ENCODE measurements at places on chromosomes 5 and 9.

- no peak for DNase-seq
Observed at GRCh38 chr5:1255081-1255561, 29.9 kb downstream of the SLC6A18 start.

- no peak for DNase-seq
Observed at GRCh38 chr9:81801190-81801589, 111.8 kb upstream of the TLE1 start.

DNA sequence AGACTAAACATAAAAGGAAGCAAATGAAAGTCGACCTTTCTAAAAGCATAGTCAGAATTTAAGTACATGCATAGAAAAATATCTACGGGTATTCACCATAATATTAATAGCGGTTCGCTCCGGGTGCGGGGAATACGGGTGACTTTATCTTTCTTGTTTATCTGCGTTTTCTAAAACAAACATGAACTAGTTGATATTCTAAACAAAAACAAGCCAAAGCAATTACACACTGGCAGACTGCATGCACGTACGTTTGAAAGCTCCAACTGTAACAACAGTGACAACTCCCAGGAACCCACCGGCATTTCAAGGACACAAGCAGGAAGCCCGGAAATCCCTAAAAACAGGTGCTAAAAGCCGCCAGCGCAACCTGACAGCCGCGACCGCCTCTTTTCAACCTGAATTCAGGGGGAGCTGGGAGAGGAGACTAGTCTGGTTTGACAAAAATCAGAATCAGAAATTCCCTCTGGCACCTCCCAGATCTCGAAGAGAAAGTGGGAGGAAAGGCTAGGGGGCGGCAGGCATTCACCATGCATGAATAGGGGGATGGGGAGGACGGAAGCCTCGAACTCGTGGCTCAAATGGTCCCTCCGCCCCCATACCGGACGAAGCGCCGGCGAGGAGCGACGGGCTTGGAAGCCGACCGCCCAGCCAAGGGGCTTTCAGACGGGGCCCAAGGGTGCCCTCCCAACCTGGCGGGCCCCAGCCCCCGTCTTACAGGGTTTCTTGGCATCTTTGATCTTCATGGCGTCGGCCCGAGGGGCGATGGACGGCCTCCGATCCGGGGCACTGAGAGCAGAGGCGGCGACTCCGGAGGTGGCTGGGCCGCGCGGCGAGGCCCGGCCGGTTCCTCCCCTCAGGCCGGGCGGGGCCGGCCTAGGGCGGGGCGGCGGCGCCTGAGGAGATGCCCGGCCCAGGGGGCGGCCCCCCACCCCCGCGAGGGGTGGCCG lies at the start of gene PANK3:
TSS of gene PANK3 (minus strand) at position 831 of the 950 bp plus-strand sequence. CDS start at position 746, 85 bp downstream.
- peak; percentile 80 for DNase-seq

- no peak for DNase-seq
Observed at GRCh38 chr9:120676767-120677402, 37.4 kb downstream of the MEGF9 start.

DNA sequence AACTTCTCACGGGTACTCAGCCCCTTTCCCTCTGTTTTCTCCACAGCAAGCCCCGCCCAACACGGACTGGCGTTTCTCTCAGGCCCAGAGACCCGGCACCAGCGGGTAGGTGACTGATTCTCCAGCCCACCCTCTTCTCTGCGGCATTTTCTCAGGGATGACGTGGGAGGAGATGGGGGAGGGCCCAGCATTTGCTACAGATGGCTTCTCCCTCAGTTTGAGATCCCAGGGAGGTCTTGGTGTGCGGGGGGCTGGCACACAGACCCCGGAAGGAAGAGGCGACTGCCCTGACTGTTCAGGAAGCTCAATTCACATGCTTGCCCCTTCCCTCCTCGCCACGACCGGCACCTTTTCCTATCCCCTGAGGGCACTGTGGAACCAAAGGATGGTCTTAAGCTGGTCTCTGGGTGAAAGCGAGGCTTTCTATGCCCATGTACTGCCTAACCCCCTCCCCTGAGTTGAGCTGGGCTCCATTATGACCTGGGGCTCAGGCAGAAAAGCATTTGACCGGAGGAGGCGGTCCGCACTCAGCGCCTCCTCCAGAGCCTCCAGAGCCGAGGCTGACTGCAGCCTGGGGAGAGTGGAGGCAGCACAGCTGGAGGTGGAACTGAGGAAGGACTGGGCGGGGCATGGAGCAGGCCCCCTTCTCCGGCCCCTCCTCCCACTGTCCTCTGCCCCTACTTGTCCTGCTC lies 6.0 kb downstream of the PCDHGC5 start:
- no peak for DNase-seq

GRCh38 chr5:149367249-149367971 lies 9.6 kb downstream of the PCYOX1L start:
- DNase-seq: peak; percentile 53

GRCh38 chr9:111744363-111744762 lies 50.4 kb downstream of the SHOC1 start:
- DNase-seq: no peak
